G401 (cell line): ENCODE measurements at places on chromosomes 2 and 18. TPM values are rescaled to one million over a fixed set of nuclear protein-coding genes. Genes with fewer than 3 reads are reported as not detected.

- no peak for DNase-seq
These were observed 26.8 kb downstream of the MEX3C start for GRCh38 chr18:51170664-51171063.

- DNase-seq: no peak
These were observed 17.0 kb downstream of the TGFA start for GRCh38 chr2:70536517-70537055.

SPP2 gene
- total RNA-seq: not detected in 2 replicates

GRCh38 chr18:46291149-46291548 is 187.0 kb downstream of the HAUS1 start:
- no peak for DNase-seq

ABCG8 gene
- total RNA-seq: not detected in 2 replicates

DNA sequence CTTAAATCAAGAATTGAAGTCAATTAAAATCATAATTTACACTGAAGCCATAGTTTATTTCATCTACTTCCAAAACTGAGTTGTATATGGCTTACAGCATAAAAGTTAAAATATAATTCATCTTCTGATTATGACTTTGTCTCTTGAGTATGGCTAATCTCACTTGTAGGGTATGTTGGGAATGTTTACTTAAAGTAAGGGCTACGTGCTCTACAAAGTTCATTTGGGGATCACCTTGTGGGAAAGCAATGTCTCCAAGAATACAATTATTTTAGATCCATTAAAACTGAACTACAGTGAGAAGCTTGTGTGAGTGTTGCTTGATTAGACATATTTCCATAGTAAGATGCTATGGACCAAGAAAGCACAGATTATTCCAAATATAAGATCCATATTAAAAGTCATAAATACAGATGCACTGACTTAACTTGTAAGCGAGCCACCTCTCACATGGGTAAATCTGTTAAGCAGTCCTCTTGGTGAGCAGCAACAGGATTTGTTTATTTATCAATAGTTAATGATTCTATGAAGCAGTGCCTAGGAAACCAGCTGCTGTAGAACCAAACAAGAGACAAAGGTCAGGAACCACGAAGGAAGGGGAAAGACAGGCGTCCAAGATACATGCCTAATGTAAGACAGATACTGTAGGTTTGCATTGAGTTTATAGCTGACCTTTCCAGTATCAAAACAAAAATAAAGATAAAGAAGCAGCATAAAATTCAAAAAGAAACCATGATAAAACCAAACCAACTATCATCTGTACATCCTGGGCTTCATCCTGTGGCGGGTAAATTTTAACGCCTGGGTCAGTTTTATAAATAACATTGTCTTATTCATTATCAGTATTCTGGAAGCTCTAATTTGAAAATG is 24.8 kb downstream of the DSG4 start:
- DNase-seq: no peak

- no peak for DNase-seq
These were observed 3.5 kb downstream of the MAP3K20 start for GRCh38 chr2:173079141-173079540.

GAL3ST2 gene
- not detected in 2 replicates for total RNA-seq

COBLL1 gene
- not detected in 2 replicates for total RNA-seq

GRCh38 chr2:109614715-109615636 is 812 bp downstream of the SOWAHC start:
- DNase-seq: no peak

DNA sequence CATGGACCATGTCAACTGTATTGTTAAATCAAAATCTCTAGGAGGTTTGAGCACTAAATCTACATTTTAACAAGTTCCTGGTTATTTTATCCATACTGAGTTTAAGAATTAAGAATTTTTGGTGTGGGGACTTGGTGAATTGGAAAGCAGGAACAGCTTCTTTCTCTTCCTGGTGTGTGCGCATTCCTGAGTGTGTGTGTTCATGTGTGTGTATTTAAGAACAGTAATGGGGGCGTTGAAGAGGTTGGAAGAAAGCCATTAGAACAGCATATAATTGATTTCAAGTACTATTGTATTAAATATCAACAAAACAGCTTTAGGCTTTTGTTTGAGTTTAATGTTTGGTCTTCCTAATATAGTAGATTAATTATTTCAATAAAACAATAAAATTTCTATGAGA is 801.3 kb upstream of the ID2 start:
- no peak for DNase-seq

DNA sequence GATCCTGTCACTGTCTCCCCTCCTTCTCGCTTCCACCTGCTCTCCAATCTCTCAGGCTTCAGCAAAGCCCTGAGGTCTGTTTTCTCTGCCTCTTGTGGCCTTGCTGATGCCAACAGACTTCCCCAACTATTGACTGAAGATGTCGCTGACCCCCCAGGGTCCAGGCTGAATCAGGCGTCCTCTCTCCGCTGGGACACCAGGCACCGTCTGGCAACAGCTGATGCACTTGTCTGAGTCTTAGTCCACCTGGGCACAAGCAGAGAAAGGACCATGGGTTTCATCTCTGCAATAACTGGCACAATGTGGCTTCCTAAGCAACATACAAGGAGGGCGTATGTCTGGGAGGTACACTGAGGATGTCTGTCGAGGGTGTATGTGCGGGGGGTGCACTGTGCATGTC is 248.7 kb upstream of the MYT1L start:
- DNase-seq: no peak

DNA sequence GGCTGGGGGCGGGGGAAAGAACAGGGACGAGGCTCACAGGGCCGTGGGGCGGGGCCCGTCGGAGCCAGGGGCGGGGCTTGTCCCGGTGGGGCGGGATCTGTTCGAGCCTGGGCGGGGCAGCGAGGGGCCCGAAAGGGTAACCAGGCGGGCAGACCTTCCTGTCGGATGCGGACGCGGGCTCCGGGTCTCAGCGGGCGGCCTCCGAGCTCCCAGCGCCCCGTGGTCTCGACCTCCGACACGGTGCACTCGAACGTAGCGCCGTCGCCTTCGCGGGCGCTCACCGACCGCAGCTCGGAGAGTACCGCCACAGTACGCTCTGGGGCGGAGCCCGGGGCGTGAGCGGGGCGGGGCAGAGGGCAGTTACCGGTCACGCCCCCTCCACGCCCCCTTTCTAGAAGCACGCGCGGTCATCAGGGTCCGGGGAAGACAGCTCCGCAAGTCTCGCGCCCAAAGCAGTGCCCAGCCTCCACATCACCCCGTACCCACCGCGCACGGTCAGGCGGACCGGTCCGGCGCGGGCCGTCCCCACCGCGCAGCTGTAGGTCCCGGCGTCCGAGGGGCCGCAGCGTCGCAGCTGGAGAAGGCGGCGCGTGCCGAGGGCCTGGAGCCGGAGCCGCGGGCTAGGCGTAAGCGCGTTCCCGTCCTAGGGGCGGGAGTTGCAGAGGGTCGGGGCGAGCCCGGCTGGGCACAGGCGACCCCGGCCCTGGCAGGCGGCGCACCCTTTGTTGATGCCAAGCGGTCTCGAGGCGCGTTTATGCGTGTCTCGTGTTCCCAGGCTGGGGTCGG is 8.7 kb downstream of the TMEM198 start:
- peak; percentile 79 for DNase-seq

- DNase-seq: no peak
These were observed 50.4 kb upstream of the ERMN start for GRCh38 chr2:157376041-157376440.

CCDC178 gene
- not detected in 2 replicates for total RNA-seq

DNA sequence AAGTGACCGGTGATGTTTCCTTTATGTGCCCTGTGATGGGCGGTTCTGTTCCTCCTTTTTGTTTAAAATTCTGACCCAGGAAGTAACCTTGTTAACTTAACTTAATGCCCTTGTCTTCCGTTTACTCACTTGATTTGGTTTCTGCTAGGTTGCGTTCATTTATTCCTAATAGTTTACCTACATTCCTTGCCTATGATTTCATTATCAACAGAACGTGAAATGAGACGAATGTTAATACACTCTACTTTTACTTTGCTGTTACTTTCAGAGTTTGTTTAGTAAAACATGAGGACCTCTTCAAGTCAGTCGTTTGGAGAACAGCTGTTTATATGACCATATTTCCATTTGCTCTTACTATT is 638 bp downstream of the CEP192 start:
- no peak for DNase-seq

DNA sequence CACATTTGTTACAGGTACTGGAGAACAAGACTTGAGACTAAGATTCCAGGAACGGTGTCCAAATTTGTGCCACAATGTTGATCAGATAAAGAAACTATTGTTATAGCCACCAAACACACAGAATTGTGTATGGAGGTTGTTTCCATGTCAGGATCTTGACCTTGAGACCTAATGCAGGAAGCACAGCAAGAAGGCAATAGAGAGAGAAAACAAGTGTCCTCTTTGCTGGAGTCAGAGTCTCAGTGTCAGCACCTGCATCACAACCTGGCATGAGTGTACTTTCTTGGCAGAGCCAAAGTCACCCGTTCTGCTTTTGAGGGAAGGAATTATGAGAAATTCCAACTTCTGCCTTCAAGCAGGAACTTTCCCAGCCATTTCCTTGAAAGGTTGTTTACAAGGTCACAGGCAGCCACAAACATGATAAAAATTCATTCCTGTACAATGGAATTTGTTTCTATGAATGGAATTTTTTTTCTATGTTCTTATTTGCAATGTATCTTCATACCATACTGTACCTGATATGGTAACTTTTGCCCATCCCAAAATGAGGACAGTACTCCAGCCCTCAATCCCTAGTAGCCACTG is 118.4 kb downstream of the PKP4 start:
- DNase-seq: peak; percentile 41

GRCh38 chr18:52670896-52671295 is 330.9 kb downstream of the DCC start:
- DNase-seq: no peak

GRCh38 chr18:11316546-11316945 is 167.2 kb upstream of the PIEZO2 start:
- DNase-seq: no peak

DNA sequence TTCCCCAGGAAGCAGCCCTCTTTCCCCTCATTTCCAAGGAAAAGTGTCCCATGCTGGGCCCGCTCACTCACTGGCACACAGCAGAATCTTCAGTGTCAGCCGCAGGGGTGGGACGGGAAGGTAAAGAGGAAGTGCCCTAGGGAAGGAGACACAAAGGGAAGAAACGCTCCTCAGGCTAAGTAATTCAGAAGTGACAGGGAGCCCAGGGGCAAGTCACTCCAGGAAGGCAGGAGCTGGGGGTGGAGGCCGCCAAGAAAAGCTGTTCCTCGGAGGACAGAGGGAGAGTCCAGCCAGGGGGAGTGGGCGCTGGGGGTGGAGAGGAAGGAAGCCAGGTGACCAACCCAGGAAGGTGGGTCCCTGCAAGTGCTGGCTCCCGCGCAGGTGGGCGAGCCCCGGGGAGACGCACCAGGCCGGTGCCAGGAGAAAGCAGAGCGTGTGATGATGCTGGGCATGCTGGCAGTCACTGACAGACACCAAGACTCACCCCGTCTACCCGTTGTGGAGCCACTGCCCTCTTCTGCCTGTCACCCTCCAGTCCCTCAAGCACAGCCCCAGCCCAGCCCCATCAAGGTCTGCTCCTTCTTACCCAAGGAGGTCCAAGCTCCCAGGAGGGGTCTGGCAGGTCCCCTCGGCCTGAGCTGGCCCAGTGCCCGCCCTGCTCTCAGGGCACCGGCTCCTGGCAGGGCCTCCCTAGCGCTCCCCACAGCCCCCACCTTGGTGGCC is 21.7 kb downstream of the HDAC4 start:
- DNase-seq: no peak

DNA sequence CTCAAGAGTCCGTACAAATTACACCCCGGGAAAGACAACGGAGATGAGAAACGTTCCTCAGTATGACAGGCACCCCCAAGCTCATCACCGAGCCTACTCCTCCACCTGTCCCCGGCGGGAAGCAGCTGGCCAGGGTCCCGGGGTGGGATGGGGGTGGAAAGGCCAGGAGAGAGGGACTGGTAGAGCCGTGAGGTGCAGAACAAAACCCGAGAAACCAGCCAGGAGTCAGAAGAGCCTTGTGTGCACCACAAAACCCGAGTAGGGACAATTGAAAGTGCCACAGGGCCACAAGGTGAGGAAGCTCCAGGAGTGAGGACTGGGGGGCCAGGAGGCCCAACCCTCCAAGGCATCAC is 75.5 kb upstream of the SALL3 start:
- DNase-seq: no peak

RBM45 gene
- 19.8 and 32.2 TPM in 2 replicates for total RNA-seq

LYPD1 gene
- not detected in 2 replicates for total RNA-seq

CD207 gene
- 0.10 and 0.37 TPM in 2 replicates for total RNA-seq

- no peak for DNase-seq
These were observed 22.3 kb downstream of the EFEMP1 start for GRCh38 chr2:55901322-55901721.

- DNase-seq: no peak
These were observed 35.1 kb upstream of the ROCK2 start for GRCh38 chr2:11379558-11379957.

DNA sequence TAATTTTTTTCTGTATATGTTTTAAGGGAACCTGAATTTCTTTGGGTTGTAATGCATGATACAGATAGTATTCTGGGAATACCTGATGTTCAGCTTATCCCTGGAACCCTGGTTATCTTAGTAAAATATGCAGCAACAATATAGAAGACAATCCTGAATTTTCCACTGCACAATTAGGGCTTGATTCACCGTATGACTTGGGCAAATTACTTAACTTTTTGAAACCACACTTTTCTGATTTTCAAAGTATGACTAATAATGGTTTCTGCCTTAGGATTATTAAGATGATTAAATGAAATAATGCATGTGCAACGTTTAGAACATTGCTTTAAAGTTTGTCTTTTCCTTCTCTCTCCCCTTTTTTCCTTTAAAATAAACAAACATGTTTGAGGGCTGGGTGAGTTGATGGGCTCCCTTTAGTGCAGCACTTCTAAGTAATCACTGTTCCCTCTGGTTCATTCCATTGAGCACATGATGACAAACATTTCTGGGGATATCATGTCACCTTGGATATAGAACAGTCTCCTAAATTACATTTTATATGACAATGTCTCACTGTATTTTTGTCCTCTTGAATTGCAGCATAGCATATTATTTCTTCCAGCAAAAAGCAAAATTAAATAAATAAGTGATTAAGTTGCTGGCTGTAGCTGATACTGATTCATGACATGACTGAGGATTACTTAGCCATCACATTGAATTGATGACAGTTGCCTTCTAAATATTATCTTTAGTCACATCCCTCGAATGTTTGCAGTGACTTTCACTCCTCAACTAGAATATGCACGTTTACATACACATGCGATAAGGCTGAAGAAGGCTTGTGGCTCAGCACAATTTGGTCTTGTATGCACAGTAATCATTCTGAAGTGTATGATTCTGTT is 254.5 kb downstream of the NEDD4L start:
- no peak for DNase-seq

DNA sequence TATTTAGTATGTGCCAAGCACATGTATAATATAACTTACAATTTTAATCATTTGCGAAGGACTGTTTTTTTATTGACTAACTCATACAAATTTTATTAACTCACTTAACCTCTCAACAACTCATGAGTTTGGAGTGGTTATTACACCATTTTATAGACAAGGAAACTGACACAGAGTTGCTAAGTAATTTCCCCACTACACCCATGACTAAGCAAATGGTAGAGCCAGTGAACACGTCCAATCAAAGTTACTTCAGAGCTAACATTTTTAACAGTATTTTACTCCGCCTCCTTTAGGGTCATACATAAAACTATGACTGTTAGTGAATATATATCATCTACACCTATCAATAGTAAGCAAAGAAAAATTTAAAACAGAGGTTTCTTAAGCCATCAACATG is 556.7 kb upstream of the FSIP2 start:
- DNase-seq: no peak
